Endothelial cell of umbilical vein (primary cell): ENCODE measurements at places on chromosomes 6 and 20. TPM values are rescaled to one million over a fixed set of nuclear protein-coding genes. Genes with fewer than 3 reads are reported as not detected.
A peak's percentile ranks its signal among the peaks of the same experiment; 100 is the strongest.

DNA sequence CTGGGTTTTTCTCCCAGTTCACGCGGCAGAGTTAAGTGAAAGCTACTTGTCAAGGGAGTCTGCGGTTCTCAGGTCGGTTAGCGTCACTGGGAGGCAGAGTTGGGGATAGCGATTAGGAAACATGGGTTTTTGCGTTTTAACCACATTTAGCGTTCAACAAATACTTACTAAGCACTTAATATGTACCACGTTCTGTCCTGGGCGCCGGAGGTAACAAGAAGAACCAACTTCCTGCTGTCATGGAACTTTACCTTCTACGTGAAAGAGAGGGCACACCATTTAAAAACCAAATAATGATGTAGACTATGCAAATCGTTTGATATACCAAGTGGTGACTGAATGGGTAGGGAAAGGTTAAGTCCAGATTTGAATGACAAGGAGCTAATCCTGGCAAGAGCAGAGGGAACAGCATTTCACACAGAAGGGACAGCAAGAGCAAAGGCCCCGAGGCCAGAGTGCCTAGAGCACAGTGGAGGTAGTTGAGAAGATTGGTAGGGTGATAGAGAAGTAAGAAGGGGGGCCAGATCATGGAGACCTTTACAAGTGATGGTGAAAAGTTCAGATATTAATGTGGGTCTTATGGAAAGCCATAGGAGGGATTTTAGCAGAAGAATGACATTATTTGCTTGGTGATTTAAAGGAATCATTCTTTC lies 744 bp downstream of the RIOK1 start:
- DNase-seq = no peak

The VARS2 gene
- 32.5 and 34.3 TPM in 2 replicates for total RNA-seq

The APOBEC2 gene
- total RNA-seq = not detected in 2 replicates

DNA sequence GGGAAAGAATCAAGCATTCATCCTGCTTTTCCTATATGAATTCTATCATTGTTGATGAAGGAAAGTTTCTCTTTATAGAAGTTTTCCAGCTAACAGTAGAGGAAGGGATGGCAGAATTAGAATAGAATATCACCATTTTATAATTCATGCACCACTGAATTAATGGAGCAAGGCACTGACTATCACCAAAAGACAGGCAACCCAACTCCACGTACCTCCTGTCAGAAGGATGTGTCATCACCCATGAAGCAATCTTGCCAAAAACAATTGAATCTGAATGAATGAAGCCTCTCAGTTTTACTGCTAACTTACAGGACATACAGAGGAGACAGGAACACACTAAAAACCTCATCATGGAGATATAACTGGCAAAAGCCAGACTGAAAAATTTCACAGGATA lies 122.4 kb downstream of the NFATC2 start:
- DNase-seq = peak; percentile 41

The RBL1 gene
- total RNA-seq = 16.8 and 20.1 TPM in 2 replicates

- no peak for DNase-seq
Observed at GRCh38 chr6:38943964-38944363, 104.6 kb upstream of the GLP1R start.

- DNase-seq = peak; percentile 40
Observed at GRCh38 chr6:15427331-15428070, 181.6 kb downstream of the JARID2 start.

The RIMS1 gene
- 0.44 TPM in 1 of 2 replicates, not detected in the other for total RNA-seq

DNA sequence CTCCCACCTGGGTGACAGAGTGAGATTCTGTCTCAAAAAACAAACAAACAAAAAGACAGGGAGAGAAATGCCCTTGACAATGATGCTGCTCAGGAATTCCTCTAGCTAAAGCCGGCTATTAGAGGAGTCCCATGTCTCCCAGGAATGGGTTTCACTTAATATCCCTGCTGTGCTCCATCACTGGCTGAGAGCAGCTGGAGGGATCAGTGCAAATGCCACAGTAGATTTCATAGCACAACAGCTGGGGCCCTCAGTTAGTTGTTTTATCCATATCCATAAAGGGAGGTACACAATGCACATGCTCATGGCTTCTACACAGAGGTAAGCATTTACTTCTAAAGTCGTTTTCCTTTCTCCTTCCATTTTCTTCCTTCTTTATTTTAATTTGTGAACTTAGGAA lies 742.0 kb upstream of the POU3F2 start:
- no peak for DNase-seq

DNA sequence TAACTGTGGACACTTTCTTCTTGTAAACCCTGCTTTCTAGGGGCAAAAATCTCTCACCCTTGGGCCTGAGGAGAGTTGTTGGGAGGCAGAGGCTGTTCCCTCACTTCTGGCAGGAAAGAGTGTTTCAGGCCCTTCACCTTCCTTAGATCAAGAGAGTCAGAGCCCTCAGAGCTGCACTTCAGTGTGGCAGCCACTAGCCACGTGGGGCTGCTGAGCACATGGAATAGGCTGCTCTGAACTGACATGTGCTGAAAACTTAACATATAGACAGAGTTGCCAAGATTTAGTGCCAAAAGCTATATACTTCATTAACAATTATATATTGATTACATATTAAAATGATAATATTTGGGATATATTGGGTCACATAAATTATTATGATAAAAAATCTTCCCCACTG lies 4.4 kb upstream of the LMBRD1 start:
- no peak for DNase-seq

DNA sequence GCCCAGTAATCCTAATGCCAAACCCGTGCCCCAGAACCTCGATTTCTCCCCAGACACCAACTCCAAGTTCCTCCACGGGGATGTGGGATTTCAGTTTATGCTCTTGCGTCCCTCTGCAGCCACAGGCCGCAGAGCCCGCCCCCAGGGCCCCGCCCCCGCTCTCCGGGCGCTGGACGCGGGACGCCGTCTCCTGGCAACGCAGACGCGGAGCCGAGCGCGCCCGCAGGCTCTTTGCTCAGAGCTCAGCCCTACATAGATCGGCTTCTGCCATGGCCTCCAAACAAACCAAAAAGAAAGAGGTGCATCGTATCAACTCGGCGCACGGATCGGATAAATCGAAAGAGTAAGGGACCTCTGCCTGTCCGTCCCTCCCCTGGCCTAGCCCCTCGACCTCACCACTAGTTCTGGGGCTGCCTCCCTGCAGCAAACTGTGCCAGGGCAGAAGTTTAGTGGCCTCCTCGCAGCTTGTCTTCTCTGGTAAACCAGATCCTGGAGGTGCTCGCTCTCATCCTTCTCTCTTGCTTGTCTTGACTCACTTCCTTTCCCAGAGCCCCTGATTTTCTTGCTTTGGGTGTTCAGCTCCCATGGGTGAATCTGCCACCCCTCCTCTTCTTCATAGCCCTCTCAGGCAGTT lies at the start of gene ADGB:
Gene ADGB (plus strand): TSS at position 201 of the 634 bp plus-strand sequence. CDS start 69 bp downstream, at position 270.
- DNase-seq = peak; percentile 46

GRCh38 chr6:112243861-112244827 lies 10.2 kb downstream of the LAMA4 start:
- peak; percentile 28 for DNase-seq

- DNase-seq = no peak
Observed at GRCh38 chr6:5736016-5736738, 270.5 kb downstream of the NRN1 start.

DNA sequence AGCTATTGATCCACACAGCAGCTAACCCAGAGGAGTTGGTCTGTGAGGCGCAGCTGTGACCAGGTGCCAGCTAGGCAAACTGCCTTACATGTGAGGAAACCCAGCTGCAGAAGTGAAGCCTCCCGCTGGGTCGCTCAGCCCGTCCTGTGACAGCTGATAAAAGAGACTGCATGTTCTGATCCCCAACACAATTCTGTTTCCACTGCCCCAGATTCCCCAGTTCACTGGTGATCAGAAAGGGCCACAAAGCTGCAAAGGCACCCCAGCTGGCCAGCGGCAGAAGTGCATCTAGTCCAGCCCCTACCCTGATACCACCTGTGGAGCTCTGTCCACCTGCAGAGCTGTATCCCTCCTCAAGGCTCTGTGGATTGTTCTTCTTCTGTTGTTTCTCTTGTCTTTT lies 64.5 kb downstream of the CTNNBL1 start:
- DNase-seq = no peak

- DNase-seq = no peak
Observed at GRCh38 chr6:87674290-87674689, 27.7 kb downstream of the AKIRIN2 start.

The SLCO4A1 gene
- 3.3 and 4.1 TPM in 2 replicates for total RNA-seq

DNA sequence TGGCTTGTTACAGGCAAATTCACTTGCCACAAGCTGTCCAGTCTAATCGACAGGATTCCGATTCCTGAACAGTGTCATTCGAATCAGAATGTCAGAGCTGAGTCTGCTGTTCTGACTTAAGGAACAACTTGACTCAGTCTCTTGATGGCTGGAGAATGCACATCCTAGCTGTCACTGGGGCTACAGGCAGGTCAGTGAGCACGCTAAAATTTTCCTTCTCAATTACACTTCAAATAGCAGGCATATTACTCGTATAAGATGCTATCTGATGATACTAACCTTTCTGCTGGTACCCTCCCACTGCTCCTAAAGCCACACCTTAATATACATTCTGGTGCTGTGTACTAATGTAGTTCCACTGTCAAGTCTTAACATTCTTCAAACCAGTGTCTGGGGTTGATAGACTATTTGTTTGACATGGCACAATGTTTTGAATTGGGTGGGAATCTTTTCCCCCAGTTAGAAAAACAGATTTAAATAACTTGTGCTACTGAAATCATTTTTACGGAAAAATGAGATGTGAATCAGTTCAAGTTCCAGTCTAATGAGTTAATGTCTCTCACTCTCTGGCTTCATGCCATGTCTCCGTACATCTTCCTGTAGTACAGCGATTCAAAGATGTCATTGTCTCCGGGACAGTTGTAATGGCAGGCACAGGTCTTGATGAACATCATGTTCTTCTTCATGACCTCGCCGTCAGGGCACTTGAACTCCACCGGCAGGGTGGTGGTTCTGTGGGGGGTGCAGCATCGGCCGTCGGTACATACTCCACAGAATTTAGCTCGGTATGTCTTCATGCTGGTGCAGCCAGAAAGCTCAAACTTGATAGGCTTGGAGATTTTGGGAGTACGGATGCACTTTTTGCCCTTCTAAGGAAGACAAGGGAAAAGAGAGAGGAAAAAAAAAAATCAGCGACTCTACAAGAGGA lies 2.2 kb downstream of the CCN2 start:
- DNase-seq = peak; percentile 80

DNA sequence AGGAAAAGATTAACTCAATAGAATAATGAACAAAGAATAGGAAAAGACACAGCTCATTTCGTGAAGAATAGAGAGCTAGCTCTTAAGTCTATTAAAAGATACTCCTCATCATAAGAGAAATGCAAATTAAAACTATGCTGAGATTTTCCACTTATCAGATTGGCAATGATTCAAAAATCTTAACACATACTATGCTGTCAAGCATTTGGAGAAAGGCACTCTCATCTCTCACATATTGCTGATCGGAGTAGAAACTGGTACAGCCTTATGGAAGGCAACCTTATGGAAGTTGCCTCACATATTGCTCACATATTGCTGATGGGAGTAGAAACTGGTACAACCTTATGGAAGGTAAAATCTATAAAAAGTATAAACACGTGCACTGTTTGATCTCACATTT lies 21.4 kb upstream of the PLAGL1 start:
- DNase-seq = no peak

DNA sequence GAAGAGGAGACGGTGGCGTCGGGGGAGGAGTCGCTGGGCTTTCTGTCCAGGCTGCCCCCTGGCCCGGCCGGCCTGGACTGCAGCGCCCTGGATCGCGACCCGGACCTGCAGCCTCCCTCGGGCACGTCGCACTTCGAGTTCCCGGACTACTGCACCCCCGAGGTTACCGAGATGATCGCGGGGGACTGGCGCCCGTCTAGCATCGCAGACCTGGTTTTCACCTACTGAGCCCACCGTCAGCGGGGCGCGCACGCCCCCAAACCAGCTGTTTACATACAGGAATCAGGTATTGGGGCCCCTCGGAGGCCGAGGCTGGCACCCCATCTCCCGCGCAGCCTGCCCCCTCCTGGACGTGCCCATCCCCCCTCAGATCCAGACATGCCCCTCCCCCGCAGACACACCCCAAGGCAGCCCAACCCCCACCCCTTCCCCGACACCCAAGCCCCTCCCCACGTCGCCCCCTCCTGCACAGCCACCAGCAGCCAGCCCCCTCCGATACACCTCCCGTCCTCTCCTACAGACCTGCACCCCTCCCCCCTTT lies 1.4 kb downstream of the SOX12 start:
- DNase-seq = peak; percentile 41
